Myocyte (in vitro differentiated cells): ENCODE measurements at places on chromosomes 3 and 15.

DNA sequence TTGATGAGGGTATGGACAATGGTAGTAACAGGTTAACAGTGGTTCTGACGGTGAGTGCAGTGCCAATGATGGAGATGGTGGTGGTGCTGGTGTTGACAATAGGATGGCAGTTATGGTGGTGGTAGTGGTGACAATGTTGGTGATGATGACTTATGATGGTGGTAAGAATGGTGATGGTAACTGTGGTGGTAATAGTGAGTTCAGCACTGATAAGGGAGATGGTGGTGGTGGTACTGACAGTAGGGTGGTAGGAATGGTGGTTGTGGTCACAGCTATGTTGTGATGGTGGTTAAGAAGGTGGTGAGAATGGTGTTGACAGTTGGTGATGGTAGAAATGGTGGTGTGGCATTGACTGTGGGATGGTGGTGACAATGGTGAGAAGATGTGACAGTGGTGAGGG is 13.4 kb upstream of the INSYN1 start:
- no peak for DNase-seq

GRCh38 chr15:84816694-84817465 is at the start of gene ALPK3:
Gene ALPK3 (plus strand): TSS chr15:84817356. CDS start chr15:84817453, 97 bp downstream.
- peak; percentile 93 for DNase-seq

DNA sequence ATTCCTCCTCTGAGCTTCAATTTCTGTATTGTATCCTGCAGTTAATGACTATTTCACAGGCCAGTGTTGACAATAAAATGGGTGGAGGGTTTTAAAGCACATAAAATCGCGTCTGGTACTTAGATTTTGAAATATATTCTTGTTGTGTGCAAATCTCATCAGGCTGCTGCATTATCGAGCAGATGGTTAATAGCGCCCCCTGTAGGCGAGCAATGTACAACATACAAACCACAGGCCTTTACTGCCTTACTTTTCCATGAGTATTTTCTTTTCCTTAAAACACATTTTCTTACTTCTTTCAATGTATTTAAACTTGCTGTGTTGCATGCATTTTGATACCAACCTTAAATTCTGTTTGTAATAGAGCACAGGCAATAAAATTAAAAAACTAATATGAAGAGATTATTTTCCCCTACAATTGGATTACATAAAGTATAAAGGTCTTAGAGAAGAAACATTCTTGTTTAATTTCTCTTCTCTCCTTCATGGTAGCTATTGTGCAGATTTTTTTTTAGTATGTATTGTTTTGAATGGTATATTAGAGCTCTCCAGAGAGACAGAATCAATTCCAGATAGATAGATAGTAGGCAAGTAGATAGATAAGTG is 608.4 kb downstream of the CADM2 start:
- DNase-seq = peak; percentile 50

GRCh38 chr3:100045696-100046095 is 68.6 kb downstream of the FILIP1L start:
- DNase-seq = peak; percentile 97

DNA sequence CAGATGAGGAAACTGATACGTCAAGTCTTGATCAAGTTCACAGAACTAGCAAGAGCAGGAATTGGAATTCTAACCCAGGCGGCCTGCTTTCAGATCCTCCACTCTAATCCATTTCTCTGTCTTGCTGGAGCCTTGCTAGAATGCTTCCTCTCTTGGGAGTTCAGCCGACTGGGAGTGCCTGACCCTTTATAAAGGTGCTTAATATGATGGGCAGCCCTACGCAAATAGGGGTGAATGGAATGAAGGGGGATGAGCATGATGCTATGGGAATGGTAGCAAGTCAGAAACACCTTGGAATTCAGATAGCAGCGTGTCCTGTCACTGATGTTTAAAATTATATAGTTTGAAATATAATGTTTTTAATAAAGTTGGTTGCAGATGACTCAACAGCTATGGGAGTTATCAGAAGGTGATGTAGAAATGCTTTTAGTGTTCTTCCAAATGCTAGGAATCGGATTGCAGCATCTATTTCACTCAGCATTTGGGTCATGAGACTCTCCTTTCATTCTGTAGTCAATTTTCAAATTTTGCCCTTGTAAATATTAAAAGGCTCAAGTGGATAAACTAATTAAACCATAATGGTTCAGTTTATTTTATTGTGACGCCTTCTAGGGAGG is 150.7 kb downstream of the FNDC3B start:
- no peak for DNase-seq

DNA sequence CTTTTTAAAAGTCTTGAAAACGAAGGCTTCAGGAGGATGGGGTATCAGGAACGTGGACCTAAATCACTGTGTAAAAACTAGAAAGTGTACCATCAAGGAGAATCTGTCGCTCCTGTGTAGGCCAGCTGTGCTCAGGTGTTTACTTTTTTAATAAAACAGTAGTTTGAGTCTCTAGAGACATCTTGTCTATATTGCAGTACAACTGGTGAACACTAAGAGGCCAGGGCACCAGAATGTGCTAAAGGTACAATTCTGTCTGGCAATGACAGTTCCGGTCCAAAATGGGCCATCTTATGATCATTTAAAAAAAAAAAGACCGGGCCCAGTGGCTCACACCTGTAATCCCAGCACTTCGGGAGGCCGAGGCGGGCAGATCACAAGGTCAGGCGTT is 61.8 kb upstream of the MCF2L2 start:
- no peak for DNase-seq
